NCI-H1436 (cell line): ENCODE measurements at places on chromosomes 4 and X.

- DNase-seq: no peak
Measured at GRCh38 chrX:64850371-64851082, 125.7 kb downstream of the ZC4H2 start.

DNA sequence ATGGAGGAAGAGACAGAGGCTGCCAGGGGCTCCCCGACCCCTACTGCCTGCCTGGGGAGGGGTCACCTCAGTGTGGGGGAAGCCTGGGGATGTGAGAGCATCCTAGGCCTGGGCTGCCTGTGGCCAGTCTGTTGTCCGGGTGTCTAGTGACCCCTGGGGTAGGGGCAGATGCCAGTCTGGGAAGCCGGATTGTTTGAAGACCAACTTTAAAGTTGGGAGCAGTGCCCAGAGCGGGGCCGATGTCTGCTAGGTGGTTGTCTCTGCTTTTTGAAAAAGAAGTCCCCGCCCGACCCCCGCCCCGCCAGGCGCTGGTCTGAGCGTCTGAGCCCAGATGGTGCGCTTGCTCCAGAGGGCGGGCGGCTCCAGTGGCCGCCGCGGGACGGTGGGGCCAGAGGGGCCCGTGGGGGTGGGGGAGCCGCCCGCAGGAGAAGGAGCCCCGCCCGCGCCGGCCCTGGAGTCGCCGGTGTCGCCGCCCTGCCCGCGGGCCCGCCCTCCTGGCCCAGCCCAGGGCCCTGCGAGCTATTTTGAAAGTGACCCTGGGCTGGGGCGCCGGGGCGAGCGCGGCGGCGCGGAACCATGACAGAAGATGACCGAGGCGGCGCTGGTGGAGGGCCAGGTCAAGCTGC lies at the start of gene DOK7:
DOK7 (plus strand) TSS at position 517 of the 626 bp plus-strand sequence; CDS start at position 587, 70 bp downstream.
- no peak for DNase-seq

GRCh38 chrX:46670316-46670715 lies 88.6 kb downstream of the SLC9A7 start:
- DNase-seq: no peak

DNA sequence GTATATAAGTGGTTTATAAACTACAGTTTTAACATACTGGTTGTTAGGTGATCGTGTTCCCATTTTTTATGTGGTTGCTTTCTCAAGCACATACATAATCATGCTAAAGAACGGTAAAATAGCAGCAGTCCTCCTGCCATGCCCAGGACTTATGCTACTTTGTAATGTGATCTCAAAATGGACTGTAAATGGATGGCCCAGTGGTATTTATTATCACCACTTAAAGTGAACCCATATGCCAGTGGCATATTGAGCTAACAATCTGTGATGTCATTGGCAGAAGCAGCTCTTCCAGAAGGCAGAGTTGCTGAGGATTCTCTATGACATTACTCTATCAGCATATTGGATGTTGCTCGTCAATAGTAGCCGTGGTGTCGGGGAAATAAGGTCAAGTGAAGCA lies 28.6 kb downstream of the ANK2 start:
- peak; percentile 49 for DNase-seq

- DNase-seq: no peak
Measured at GRCh38 chr4:120355881-120356280, 289.2 kb upstream of the MAD2L1 start.

GRCh38 chr4:82201805-82202641 lies 171.8 kb downstream of the HNRNPD start:
- DNase-seq: peak; percentile 54

DNA sequence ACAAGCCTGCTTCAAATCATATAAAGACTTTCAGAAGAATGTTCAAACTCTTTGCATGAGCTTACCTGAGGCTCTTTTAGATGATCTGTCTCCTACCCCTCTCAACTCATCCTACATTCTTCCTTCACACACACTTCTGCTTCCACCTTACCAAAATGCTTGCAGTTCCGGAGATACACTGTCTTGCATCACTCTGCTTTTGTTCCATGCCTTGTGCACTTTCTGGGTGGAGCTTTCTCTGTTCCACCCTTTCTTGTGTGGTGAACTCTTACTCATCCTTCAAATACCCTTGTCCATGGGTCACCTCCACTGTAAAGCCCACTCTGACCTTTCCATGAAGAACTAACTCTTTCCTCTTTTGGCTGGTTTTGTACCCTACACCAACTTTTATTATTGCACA lies 18.4 kb upstream of the MGST2 start:
- DNase-seq: no peak

- DNase-seq: no peak
Measured at GRCh38 chrX:148976571-148977400, 476.4 kb downstream of the AFF2 start.

DNA sequence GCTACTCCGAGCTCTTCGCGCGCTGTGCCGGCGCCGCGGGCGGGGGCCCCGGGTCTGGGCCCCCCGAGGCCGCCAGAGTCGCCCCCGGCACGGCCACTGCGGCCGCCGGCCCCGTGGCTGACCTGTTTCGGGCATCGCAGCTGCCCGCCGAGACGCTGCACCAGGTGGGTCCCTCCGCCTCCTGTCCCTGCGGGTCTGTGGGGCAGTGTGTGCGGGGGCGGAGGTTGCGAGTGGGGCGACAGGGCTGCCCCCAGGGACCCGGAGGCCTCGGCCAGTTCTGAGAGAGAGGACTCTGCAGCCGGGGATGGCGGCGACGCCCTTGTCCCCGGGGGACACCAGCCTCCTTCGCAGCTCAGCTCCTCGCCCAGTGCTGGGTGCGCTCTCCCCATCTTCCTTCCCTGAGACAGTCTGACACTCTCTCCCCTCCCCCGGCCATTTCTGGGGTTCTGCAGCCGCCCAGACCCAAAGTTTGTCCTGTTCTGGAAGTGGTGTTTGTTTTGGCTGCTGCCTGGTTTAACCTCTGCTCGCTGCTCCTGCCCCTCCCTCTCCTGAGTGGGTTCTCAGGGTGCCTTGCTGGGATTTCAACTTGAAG lies 609 bp downstream of the REPS2 start:
- DNase-seq: no peak

DNA sequence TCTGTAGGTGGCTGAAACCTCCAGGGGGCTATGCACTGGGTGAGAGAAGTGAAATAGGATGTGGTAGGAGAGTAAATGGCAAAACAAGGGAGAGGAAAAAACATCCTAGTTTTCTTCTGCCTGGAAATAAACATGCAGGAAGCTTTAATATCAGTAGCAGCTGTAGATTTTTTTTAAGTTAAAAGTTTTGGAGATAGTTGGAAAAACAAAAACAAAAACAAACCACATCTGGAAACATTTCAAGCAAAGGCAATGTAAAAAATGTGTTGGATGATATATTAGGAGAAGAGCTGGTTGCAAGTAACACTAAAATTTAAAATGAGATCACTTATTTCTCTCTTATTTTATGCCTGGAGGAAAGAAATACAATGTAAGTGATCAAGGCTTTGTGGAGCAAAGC lies 388.0 kb downstream of the SPRY1 start:
- no peak for DNase-seq

DNA sequence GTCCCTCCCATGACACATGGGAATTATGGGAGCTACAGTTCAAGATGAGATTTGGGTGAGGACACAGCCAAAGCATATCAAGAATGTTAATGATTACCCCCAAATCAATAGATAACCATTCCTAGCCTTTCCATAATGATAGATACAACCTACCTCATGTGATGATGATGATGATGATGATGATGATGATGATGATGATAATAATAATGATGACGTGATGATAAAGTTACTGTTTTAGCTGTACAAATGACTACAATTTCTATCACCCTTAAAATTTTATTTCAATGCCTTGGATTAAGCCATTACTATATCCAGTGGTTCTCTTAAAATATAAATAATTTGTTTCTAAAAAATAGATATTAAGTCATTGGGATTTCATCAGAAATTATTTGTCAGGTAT lies 55.2 kb upstream of the NLGN4X start:
- no peak for DNase-seq

DNA sequence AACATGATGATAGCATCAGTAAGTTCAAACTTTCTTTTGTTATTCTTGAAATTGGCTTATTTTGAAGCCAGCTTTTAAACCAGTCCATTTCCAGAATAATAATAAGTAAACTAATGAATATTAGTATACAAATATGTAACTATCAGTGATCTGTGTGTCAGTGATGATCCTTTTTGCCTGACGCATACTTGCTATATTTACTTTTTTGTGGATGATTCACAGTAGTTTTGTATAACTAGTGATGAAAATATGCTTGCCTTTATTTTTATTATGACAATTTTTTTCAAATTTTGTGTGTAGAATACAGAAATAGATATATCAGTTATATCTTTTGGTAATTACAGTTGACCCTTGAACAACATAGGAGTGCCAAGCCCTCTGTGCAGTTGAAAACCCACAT lies 49.5 kb downstream of the USP53 start:
- DNase-seq: no peak

DNA sequence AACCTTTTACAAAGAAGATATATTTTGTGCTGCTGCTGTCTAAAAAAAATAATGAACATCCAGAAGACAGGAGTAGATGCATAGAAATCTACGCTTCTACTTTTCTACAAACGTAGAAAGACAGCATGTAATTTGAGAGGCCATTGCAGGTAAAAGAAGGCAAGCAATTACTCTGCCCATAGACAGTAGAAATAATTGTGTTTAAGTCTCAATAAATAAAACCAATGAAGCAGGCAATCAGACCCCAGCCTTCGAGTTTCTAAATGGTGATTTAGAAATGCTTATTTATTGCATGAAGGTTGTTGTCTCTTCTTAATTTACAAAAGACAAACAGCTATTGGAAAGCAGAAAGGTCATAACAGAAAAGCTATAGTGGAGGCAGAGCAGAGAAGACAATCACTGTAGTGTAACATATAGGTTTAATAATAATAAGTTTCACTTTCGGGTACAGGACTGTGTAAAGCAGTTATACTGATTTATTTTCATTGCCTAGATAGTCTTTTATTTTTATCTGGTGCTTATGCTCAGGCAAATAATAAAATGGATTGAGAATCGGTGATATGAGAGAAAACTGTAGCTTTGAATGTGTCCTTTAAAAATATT lies 123.0 kb upstream of the TACR3 start:
- no peak for DNase-seq

- DNase-seq: no peak
Measured at GRCh38 chrX:44619039-44619438, 76.4 kb upstream of the FUNDC1 start.

- no peak for DNase-seq
Measured at GRCh38 chr4:82583897-82584587, 22.3 kb upstream of the TMEM150C start.

GRCh38 chr4:18932730-18933339 lies 911.3 kb upstream of the LCORL start:
- DNase-seq: no peak

GRCh38 chrX:73850124-73851013 lies 287.4 kb downstream of the CHIC1 start:
- no peak for DNase-seq
